ENCODE measurements at places on chromosomes 16 and 17.

DNA sequence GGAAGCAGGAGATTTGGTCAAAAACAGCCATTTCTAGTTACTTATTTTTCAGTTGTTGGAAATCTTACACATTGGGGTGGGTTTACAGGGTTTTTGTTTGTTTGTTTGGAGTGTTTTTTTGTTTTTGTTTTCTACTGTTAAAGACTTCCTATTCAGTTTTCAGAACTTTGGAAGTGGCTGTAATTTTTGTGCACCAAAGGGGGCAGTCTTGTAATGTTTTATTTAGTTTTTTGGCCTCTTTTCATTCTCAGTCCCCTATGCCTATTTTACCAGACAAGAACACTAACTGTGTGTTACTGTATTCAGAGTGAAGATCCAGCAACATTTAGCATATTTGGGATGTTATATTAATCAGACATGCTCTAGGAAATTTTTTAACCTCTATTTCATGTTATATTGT is 20.6 kb downstream of the TPPP3 start:
- DNase-seq: no peak

GRCh38 chr16:88799569-88800276 is 3.9 kb upstream of the CDT1 start:
- no peak for DNase-seq

DNA sequence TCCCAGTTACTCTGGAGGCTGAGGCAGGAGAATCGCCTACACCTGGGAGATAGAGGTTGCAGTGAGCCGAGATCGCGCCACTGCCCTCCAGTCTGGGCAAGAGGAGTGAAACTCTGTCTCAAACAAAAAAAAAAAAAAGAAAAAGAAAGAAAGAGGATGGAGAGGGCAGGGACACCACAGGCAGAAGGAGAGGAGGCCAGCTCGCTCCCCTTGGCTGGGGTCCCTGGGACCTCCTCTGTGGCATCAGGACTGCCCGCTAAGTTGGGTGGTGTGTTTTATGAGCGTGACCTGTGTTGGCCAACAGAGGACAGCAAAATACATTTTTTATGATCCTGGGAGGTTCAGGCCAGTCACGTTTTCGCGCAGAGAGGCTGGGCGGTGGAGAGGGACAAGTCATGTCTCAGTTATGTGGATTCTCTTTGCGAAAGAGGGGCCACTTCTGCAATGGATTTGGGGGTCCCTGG is 229.6 kb downstream of the MRTFB start:
- DNase-seq: peak; percentile 69

DNA sequence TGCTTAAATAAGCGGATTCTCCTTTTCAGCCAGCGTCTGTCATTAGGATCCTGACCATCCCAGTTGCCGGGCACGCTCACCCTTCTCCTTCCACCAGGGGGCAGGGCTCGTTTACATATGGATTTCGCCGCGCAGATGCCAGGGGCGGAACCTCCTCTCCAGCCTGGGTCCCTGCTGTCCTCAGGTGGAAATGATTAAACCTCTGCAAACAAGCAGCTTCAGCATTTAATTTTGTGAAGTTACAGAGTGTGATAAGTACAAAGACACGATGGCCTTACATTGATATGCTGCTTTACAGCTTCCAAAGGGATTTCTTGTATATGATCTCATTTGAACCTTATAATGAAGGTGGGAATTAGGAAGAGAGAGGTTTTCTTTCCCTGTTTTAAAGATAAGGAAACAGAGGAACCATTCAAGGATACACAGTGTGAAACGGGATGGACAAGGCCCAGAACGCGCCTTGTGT is 3.9 kb upstream of the KRT28 start:
- no peak for DNase-seq

- DNase-seq: no peak
Observed at GRCh38 chr17:77237232-77238008, 96.7 kb downstream of the SEC14L1 start.

DNA sequence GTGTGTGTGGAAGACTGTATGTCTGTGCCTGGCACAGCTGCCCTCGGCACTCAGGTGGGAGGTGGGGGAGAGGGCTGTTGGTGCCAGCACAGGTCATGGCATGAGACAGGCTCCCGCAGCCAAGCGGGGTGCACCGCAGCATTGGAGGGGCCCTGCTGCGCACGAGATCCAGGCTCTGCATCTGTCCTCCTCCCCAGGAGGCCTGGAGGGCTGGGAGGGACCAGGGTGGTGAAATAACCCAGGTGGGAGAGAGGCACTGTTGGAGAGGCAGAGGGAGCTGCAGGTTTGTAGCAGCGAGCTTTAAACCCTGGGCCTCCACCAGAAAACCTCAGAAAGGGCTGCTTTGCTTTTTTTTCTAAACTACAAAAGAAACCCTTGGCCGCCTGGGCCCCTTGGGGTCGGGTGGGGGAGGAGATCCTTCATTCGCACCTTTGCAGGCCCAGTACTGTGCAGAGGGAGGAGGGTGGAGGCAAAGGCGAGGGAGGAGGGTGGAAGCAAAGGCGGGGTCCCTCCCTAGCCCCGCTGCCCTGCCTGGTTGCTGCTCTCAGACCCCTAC is 241.7 kb downstream of the SEC14L1 start:
- DNase-seq: no peak

DNA sequence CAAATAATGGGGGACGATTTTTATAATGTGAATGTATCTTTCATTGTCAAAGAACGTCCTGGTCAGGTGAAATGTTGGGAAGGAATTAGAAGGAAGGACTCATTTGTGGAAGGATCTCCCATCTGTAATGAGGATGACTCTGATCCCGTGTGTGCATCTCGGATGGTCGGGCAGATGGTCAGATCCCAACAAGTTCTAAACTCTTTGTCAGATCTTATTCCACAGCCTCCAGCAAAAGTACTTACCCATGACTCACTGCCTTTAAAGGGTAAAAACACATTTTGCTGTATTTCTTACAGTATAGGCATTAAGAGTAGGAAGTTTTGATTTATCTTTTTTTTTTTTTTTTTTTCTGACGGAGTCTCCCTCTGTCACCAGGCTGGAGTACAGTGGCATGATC is 539 bp upstream of the KRTAP4-8 start:
- no peak for DNase-seq

DNA sequence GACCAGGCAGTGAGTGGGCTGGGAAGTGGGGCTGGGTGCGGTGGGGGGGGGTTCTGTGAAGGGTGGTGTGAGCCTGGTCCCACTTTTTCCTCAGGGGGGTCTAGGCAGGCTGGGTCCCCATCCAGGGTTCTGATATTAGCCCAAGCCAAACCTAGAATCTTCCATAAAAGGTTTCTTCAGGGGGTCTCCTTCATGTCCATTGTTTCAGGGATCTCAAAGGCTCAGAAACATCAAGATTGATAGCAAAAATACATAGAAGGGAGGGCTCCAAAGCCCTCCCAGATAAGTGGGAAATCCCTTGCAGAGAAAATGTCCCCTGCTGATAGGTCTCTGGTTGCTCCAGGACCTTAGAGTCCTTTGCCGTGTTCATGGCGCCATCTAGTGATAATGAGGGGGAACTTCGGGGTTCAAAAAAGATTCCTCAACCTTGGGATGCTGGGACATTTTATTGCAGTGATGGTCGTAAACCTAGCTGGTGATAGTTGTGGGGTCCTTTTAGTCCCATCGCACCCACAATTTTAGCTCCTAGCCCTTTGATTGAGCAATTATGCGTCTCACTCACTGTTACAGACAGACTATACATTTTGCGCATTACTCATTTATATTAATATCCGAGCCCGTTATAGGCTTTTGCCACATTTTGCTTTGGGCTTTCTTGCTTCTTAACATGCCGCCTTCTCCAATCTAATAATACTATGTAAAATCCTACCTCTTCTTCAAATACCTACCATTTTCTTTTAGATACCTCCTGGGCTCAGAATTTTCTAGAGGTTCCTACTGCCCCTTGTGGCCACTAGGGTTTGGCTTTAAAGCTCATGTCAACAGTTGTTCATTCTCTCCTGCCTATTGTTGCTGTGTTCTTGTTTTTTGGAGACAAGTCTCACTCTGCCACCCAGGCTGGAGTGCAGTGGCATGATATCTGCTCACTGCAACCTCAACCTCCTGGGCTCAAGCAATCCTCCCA is 35.1 kb downstream of the IGF2BP1 start:
- no peak for DNase-seq

- DNase-seq: no peak
Observed at GRCh38 chr16:12203780-12204351, 227.3 kb downstream of the SNX29 start.

DNA sequence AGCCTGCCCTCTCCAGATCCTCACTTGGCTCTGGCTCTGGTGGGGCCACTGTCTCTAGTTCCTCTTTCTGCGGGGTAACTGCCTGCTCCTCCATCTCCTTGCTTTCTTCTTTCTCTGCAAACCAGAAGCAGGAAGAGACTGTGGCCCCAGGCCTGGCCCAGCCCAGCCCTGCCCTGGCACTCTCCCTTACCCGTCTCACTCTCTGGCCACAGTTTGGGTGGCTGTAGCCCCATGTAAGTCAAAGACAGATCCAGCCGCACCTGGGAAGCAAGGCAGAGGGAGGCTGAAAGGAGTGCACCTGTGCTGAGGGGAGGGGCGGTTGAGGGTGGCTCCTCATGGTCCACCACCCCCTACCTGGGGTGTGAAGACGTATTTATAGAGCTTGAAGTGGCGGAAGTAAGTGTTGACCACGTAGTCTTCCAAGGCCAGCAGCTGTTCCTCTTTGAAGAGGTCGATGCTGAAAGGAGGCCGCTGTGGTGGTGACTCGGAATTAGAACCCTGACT is 2.8 kb downstream of the CFAP119 start:
- DNase-seq: no peak

GRCh38 chr17:183021-183420 is 1.6 kb upstream of the DOC2B start:
- no peak for DNase-seq

- DNase-seq: no peak
Observed at GRCh38 chr17:5772720-5773119, 188.4 kb upstream of the NLRP1 start.

DNA sequence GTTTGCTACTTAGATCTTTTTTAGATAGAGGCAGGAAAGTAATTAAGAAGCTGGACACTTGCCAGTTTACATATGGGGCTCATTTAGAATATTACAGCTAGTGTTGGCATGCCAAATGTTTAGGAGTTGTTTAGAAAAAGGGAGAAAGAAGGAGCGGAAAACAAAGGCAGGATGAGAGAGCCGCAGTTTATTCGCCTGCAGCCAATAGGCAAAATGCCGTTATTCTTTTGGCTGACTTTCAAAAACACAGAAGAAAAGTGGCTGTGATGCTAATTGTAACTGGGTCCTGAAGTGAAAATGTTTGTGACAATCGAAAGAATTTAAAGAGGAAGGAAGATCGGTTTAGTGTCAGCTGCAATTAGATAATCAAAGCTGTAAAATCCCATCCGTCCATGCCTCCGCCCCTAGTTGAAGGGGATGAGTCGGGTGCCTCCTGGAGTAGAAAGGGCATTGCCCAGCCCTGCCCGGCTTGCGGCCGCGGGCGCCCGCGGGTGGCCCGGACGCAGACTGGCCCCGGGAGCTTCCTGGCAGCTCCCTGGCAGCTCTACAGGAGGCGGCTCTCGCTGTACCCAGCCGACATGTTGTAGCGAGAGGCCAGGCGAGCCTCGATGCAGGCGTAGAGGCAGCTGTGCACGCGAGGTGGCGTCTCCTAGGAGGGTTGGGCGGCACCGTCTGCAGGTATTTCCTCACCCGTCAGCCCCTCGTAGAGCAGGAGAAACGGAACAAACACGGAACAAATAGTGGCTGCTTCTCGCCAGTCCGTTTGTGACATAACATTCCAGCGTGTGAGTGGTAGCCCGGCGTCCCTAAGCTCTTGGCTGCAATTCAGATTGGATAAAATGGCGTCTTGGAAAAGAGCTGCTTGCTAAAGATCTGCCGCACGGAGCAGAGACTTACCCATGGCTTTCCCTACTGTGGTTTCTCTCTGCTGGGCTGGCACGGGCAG is 82.2 kb downstream of the TNRC6C start:
- DNase-seq: peak; percentile 50

GRCh38 chr16:88430524-88431446 is 22.3 kb upstream of the ZFPM1 start:
- no peak for DNase-seq

GRCh38 chr17:59361386-59361785 is 29.9 kb downstream of the YPEL2 start:
- no peak for DNase-seq

DNA sequence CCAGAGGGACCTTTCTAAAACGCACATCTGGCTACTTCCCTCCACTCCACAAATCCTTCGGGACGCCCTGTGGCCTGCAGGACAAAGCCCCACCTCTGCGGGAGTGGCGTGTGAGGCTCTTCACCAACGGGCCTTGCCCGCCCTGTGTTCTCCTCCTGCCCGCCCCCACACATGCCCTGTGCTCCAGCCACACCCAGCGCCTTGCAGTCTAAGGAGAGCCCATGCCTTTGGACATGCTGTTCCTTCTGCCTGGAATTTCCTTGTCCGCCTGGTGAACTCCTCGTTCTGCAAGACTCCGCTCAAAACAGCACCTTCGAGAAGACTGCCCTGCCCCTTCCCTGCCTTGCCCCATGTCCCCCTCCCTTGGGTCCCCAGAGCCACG is 7.4 kb downstream of the ELOB start:
- DNase-seq: no peak

GRCh38 chr17:78995761-78996451 is 13.7 kb downstream of the CANT1 start:
- DNase-seq: no peak

DNA sequence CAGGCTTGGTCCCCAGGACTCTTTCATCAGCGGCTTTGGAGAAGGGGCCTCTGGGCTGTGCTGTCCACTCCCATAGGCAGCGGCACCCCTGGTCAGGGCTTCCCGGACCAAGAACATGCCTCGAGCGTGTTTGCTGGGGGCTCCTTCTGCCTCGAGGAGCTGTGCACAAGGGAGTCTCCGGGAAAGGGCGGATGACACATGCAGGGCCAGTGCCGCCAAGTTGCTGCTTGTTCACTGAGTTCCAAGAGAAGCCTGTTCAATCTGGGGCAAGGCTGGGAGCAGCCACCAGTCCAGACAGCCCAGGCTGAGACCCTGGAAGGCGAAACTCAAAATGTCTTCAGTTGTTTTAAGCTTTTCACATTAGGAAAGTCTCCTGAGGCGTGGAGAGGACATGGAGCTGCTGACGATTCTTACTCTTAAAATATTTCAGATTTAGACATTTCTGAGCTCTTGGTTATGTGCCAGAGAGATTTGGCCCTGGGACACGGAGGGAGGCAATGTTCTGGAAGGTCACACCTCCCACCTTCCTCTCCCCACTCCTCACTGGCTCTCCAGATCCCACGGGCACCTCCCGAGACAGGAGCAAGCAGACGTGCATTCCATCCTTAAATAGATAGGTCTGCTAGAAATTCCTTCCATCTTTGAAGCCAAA is 84.5 kb upstream of the ZNF469 start:
- DNase-seq: no peak

GRCh38 chr16:55453909-55454308 is 25.1 kb upstream of the MMP2 start:
- DNase-seq: no peak

GRCh38 chr16:89993971-89994370 is 25.3 kb downstream of the DBNDD1 start:
- DNase-seq: no peak

DNA sequence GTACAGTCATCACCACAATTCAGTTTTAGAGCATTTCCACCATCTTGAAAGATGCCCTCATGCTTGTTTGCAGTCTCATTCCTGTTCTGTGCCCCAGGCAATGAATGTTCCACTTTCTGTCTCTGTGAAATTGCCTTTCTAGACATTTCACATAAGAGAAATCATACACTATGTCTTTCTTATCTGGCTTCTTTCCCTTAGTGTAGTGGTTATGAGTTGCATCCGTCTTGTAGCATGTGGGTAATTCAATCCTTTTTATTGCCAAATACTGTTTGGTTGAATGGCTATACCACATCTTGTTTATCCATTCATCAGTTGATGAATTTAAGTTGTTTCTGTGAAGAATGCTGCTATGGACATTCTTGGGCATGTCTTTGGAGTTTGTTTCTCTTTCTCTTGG is 132.5 kb upstream of the PLCG2 start:
- DNase-seq: no peak

Measured in hypothalamus (tissue), 51 donors.